ENCODE measurements at places on chromosomes 4 and X.
A peak's percentile ranks its signal among the peaks of the same experiment; 100 is the strongest.

- DNase-seq, result peak; percentile 67
These were observed 88.0 kb downstream of the LEF1 start for GRCh38 chr4:108080747-108081146.

- peak; percentile 52 for DNase-seq
These were observed 39.4 kb upstream of the NDP start for GRCh38 chrX:44012484-44013096.

DNA sequence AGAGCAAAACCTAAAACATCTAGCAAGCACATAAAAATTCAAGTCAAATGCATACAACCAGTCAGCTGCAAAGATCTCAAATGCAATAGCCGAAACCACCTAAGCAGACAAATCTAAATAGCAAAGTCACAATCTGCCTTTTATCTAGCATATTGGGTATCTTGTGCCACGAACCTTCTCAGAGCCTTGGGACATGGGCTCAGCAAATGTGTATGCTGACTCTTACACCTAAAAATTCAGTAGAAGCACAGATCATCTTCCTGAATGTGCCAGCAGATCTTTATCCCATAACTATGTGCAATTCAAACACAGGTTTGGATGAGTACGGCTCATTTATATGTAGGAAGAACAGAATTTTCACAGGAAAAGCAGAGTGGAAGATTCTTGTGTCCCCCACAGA lies 492.1 kb downstream of the INPP4B start:
- no peak for DNase-seq

DNA sequence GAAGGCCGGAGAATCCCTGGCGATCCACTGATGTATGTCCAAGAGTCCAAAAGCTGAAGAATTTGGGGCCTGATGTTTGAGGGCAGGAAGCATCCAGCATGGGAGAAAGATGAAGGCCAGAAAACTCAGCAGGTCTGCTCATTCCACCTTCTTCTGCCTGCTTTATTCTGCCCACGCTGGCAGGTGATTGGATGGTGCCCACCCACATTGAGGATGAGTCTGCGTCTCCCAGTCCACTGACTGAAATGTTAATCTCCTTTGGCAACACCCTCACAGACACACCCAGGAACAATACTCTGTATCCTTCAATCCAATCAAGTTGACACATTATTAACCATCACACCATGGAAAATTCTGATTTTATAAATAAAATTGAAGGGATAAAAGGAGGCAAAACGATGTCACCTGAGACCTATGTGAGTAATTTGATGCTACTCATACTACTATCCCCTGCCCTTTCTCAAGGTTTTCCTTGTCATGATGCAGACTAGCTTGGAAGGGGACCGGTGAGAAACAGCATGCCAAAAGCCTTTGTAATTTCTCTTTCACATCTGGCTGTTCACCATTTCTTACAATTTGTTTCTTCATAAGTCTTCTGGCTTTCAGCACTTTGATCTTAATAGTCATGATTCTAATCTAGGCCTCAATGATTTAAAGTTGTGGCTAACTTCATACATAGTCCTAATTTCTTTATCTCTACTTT lies 9.7 kb upstream of the PYURF start:
- no peak for DNase-seq

GRCh38 chrX:39262641-39263040 lies 461.4 kb downstream of the MID1IP1 start:
- DNase-seq, result no peak

- DNase-seq, result no peak
These were observed 37.4 kb upstream of the NDP start for GRCh38 chrX:44010626-44011025.
